ENCODE measurements at places on chromosomes 2 and 18.

DNA sequence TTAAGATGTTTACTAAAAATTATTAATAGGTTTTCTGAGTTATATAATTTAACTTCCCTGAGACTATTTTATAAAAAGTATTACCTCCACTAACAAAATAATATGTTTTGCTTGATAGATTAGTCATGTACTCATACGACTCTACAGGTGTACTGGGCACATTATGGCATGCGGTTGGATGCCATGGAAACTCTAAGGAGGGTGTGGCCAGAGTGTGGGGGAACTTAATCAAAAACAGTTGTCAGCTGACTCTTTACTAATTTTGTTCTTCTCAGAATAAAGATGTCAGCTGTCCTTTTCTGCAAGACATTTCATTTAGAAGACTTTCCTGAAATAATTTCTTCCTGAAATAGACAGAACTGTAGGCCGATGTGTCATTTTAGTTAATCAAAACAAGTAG lies 228.3 kb upstream of the SIX3 start:
- DNase-seq: no peak

DNA sequence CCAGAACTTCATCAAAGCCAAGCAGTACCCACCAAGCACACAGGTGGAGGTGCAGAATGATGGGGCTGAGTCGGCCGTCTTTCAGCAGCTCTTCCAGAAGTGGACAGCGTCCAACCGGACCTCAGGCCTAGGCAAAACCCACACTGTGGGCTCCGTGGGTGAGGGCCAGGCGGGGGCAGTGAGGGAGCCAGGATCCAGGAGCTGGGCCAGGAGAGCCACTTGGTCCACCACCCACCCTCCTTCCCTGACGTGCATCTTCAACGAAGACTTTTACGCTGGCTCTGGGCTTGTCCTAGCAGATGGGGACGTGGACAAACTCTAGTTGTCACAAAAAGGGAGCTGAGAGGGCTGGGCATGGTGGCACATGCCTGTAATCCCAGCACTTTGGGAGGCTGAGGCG lies 11.8 kb downstream of the VIL1 start:
- DNase-seq: no peak

- no peak for DNase-seq
These were observed 332.6 kb downstream of the SUCLG1 start for GRCh38 chr2:84126530-84126929.

DNA sequence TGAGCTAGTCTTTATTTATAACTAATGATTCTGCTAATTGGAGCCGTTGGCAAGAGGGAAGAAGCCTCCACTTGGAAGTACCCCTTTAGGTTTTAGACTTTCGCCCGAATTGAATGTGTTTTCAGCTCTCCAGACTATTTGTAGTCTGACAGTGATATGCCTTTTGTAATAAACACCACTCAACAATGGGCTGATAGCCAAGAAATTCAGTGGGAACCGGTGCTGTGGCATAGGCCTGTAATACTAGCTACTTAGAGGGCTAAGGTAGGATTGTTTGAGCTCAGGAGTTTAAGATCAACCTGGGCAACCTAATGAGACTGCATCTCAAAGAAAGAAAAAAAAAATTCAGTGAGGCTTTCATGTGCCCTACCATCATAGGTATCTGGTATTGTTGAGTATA lies 13.6 kb upstream of the ZSCAN30 start:
- DNase-seq: no peak

GRCh38 chr2:36965206-36965605 lies 1.1 kb downstream of the STRN start:
- no peak for DNase-seq

- no peak for DNase-seq
These were observed 187.3 kb upstream of the ID2 start for GRCh38 chr2:8494589-8494988.

DNA sequence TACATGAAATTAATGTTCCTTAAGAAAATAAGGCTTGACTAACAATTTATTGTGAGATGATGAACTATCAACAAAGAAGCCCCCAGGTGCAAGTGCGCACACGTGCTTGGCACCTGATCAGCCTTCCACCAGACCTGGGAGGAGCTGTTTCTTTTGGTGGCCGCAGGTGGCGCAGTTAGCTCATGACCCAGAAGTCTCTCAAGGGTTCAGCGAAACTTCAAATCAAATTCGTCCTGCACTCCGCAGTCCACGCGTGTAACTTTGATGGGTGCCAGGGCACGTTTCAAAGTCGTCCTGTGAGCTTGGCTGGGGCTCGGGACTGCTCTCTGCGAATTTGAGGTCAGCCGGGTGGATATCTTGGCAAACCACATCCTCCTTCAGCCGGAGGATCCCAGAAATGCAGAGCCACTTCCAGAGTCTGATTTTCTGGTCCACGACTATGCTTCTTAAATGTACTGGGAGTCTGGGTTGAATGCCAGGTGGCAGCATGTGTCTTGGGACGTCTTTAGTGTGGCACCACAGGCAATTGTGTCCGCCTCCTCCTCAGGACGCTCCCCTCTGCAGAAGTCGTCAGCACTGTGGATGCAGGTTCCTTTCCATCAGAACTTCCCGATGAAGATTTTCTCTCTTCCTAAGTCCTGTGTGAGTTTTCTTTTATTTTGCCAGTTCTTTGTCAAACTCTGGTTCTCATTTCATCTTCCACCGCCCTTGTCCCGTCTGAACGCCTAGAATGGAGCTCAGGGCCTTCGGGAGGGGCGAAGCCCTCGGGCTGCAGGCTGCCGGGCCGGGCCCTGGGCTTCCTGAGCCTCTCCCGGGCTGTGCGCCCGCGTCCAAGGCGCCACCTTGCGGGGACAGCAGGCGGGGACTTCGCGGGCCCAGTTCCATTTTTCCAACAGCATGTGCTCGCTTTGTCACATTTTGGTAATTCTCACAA lies 61.3 kb upstream of the RAPGEF4 start:
- DNase-seq: no peak

Data from amygdala (tissue), 56 donors.